CD4-positive, alpha-beta T cell treated with Interleukin-15 for 4 hours (primary cell): ENCODE measurements at places on chromosomes 12 and 14.

DNA sequence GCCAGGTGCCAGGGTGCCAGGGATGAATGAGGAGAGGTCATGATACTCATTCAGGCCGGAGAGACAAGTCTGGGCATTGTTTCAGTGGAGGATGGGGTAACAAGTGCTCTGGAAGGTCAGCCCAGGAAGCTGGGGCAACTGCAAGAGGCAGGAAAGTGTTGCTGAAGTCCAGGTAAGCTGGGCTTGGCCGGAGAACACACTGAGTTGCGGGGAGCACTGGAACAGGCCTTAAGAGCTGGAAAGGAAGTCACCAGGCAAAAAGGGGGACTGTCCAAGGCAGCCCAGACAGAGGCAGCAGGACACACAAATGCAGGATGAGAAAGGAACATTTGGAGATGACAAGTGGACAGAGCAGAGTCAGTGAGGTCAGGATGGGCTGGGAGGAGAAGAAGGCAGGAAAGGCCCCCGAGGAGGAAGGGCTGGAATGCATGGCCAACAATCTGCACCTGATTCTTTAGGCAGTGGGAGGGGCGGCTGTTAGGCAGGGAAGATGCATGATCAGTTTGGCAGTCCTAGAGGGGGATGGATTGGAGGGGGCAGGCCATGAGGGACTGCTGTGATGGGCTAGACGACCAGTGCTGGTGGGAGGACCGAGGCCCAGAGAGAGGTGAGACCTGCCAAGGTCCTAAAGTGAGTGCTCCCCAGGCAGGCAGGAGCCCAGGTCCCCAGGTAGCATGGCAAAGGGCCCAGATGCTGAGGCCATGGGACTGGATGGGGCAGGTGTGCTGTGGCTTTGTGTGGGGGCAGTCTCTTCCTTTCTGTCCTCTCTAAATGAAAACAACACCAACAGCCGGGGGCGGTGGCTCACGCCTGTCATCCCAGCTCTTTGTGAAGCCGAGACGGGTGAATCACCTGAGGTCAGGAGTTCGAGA is 17.2 kb upstream of the HHIPL1 start:
- no peak for DNase-seq

- no peak for DNase-seq
Observed at GRCh38 chr14:81625343-81625742, 91.7 kb upstream of the SEL1L start.

DNA sequence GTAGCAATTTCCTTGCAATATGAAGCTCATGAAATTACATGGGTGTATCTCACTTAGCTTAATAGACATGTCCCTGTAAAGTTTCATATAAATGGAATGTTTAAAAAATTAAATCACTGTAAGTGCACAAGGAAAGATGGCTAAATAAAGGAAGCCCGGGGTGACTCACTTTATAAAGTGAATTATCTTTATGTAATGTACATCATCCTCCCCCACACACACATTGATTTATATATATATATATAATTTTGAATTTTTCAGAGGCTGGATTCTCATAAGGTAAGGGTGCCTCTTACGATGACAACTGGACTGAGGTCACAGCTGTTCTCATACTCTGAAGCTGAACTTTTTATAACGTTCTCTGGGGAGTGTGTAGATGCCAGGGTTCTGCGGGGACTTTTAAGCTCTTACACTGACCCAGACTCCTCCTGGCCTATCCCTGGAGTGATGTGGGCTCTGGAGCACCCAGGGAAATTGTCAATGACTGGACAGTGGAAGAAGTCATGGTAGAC is 108.7 kb upstream of the HIF1A start:
- no peak for DNase-seq

DNA sequence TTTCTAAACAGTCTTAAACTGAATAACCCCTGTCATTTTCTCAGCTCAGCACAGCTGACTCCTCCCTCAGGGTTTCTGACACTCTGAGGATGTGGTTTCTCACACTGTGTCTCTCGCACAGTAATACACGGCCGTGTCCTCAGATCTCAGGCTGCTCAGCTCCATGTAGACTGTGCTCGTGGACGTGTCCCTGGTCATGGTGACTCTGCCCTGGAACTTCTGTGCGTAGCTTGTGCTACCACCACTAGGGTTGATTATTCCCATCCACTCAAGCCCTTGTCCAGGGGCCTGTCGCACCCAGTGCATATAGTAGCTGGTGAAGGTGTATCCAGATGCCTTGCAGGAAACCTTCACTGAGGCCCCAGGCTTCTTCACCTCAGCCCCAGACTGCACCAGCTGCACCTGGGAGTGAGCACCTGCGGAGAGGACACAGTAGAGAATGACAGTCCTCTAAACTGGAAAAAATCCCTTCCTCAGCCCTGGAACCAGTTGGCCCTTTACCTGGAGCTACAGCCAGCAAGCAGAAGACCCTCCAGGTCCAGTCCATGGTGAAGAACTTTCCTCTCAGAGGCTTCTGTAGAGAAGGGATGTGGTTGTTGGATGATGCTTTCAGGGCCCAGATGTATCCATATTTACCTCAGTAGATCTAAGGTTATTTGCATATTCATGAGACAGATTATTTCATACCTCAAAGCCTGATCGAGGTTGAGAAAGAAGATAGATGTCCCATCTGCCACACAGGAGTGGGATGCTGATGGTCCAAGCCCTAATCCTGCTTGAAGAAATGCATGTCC is 984.8 kb downstream of the TMEM121 start:
- DNase-seq = peak; percentile 64

- peak; percentile 30 for DNase-seq
Observed at GRCh38 chr14:68822132-68822651, 29.3 kb upstream of the ZFP36L1 start.

DNA sequence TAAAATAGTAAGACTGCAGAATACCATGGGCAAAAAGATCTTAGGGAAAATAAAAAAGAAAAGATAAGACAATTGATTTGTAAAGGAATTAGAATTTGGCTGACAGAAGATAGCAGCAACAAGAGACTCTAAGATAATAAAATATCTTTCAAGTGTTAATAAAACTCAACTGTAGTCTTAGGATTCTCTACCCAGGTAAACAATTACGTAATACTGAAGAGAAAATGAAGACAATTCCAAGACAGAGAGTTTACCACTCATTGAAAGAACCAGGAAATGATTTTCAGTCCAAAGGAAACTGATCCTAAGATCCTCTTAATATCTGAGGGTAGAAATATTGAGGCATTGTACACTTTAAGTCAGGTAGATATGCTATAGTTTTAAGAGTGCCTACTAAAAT is 321.1 kb downstream of the CEP128 start:
- DNase-seq = no peak

DNA sequence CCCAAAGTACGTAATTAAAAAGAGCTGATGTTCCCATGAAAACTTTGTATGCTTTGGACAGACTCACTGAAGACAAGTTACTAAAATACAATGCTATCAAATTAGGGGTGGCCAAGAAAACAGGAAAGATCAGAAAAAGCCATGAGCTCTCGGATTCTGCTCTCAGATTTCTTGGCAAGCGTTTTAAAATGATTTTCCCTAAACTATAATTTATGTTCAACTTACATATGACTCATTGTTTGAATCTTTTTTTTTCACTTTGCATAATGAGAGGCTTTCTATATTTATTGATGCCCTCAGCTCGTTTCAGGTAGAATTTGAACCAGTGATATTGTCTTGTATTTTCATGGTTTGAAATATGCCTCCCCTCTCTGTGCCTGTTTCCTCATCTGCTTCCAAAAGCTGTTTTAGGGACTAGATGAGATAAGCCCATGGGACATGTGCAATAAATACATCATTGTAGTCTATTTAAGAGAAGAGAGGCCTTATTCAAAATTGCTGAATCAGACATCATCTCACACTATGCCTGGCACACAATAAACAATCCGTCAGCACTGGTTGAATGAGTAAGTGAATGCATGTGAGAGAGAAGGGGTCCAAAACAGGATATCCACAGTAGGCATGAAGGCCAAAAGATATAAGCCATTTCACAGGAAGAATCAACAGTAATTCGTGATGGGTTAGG is 4.7 kb upstream of the IPO8 start:
- DNase-seq = no peak
